ENCODE measurements at places on chromosomes 4 and X.

- DNase-seq, result no peak
Observed at GRCh38 chr4:101232074-101232776, 115.1 kb downstream of the PPP3CA start.

GRCh38 chr4:156290811-156291210 is 337.1 kb upstream of the CTSO start:
- DNase-seq, result no peak

GRCh38 chr4:17636341-17636695 is 21.9 kb downstream of the MED28 start:
- no peak for DNase-seq

DNA sequence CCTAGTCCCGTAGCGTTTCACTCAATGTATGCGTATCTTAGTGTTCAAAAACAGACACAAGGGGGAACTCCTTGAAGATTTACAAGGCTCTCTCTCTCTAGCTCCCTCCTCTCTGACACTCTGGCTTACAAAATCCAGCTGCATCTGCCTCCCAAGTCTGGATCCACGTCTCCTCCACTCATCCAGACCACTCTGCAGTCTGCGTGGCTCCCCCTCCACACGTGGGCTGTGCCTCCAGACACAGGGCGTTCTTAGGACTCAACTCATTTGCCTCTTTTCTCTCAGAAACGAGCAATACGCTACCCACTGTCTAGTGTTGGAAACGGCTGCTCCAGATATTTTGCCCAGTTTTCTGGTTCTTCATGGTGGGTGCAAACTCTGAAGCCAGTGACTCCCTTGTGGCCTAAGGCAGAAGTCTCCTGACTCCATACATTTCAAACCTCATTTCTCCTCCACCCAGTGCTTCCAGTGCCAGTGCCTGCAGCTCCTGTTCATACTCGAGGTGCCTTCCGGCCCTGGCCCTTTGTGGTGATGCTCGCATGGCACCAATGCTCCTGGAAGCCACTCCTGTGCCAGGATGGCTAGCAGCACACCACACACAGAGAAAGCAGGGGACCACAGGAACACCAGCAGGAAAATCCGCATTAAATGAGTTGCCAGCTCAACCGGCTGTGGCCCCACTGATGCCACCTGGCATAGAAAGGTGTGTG is 24.1 kb downstream of the NAT8L start:
- no peak for DNase-seq

GRCh38 chrX:96224279-96224678 is 460.4 kb upstream of the DIAPH2 start:
- DNase-seq, result no peak

DNA sequence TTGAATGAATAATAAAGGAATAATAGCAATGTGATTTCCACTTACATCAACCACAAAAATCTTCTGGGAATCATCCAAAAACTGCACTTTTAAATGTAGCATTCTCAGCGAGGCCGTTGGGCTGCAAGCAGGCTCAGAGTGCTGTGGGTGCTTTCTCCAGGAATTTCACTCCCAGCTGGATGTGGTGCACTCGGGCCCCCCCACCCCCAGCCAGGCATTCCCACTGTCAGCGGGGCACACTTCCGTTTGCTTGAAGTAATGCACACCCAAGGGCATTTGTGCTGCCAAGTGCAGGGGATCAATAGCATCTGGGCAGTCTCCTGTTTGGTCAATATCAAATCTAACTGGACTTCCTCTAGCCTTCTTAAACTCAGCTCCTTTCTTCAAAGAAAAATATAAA is at the start of gene FRMD7:
Gene FRMD7, minus strand, starts transcription at position 278 of the 400 bp plus-strand sequence. Its CDS starts 176 bp downstream, at position 102.
- no peak for DNase-seq

DNA sequence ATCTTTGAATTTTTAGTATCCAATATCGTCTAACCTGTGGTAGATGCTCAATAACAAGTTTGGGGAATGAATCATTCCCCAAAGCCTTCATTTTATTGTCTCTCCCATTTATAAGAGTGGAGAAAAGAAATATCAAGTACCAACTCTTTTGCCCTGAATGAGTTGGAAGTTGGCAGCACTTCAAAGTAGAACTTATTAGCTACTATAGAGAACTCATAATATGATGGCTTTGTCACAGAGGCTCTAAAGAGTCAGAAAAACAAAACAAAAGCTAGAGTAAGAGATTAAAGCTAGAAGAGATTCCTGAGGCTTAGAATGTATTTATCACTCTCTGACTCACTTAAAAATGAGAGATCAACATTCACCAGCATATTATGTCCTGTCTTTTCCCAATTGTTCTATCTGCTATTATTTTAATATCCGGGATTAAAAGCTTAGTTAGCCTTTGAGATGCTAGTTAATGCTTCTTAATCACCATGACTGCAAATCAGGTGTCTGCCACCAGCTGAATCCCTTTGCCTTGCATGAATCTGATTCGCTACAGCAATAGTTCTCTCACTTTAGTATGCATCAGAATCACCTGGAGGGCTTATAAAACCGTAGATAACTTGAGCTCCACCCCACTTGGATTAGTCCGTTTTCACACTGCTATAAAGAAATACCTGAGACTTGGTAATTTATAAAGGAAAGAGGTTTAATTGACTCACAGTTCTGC is 77.9 kb downstream of the PALLD start:
- DNase-seq, result no peak

DNA sequence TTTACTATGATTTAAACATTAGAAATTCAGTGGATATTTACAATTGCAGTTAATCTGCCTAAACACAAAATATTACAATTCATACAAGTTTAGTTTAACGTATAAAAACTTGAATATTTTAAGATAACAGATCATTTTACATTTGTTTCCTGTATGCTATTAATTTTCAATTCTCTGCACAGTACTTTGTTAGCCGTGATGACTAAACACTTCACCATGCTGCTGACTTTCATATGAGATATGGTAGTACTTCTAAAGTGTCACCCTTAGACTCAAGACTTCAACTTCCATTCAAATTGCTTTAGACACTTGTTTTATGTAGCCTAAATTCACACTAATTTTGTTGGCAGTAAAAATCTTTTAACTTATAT is 1646.4 kb upstream of the ADGRL3 start:
- no peak for DNase-seq

DNA sequence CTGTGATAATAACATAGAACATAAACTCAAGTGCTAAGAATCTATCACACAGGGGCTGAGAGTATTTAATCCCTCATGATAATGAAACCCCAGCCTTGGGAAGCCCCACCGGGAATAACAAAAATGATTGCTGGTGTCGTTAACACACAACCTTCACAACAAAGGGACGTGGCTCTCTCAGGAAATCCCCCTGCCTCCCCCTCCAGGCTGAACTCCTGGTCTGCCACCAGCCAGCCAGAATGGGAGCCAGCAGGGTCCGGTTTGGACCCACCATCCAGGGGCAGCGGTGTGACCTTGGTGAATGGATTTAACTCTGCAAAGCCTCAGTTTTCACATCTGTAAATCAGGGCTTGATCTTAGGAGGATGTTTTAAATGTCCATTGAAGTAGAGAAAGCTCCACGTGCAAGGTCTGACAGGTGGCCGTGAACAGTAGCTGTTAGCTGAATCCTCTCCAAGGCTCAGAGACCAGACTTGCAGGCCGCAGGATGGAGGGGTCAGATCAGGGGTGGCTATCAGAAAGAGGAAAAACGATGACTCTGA is 46.5 kb downstream of the ABLIM2 start:
- DNase-seq, result no peak

- DNase-seq, result no peak
Observed at GRCh38 chrX:69431420-69431819, 72.7 kb upstream of the NALF2 start.

- peak; percentile 47 for DNase-seq
Observed at GRCh38 chr4:89158884-89159503, 47.7 kb downstream of the TIGD2 start.

- no peak for DNase-seq
Observed at GRCh38 chrX:17549107-17549651, 174.2 kb downstream of the NHS start.

DNA sequence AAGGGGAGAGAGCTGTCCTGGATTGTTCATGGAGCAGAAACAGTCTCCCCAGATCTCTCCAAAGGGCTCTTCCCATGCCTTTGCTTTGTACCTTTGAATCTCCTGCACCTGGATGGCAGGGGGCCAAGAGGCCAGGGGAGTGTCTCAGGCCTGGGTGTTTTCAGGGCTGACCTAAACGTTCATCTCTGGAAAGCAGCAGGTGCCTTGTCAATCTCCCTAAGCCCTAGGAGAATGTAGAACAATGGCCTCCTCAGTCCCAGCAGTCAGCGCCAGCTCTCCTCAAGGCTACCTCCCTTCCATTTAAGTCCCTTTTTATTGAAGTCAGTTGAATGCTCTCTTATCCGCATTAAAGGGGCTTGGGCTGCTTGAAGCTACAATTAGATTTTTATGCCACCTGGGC is 31.2 kb upstream of the NSUN7 start:
- DNase-seq, result no peak

Data from CD4-positive, alpha-beta T cell treated with Interleukin-21 for 1 hour (primary cell).